ENCODE measurements at places on chromosomes 4 and X. TPM values are rescaled to one million over a fixed set of nuclear protein-coding genes. Genes with fewer than 3 reads are reported as not detected.

The F8 gene
- total RNA-seq = 43.1 TPM

The RELL1 gene
- total RNA-seq = 122 TPM

The SPANXC gene
- not detected for total RNA-seq

The WDR13 gene
- total RNA-seq = 134 TPM

The SMIM10L2A gene
- total RNA-seq = 3.6 TPM

The P2RY4 gene
- 0.56 TPM for total RNA-seq

Measured in thyroid gland (tissue), 4 donors.